Chondrocyte (in vitro differentiated cells): ENCODE measurements at places on chromosomes 13 and 19. TPM values are rescaled to one million over a fixed set of nuclear protein-coding genes. Genes with fewer than 3 reads are reported as not detected.

USHBP1 gene
- not detected in 3 replicates for total RNA-seq

ERCC2 gene
- total RNA-seq, result 29.6 to 38.0 TPM (median 32.5 TPM) in 3 replicates

PLPP2 gene
- total RNA-seq, result 0.36 to 4.1 TPM (median 3.0 TPM) in 3 replicates

FPR1 gene
- total RNA-seq, result not detected in 3 replicates

VMAC gene
- 5.6 to 6.5 TPM (median 6.1 TPM) in 3 replicates for total RNA-seq

DNA sequence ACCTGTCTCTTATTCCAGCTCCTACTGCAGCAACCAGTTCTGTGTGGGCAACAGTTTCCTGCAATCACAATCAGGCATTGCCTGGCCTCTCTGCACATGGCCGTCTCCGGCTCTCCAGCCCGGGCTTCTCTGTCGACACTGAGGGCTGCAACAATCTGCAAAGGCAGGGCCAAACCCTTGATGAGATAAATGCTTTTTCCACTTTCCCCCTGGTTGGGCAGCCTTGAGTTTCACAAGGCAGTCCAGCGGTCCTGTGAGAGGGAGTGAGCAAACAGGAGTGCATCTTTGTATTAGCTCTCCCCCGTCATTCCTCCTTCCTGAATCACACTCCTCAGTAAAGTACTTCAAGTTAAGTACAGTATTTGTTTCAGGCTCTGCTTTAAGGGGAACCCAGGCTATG, 40.7 kb upstream of the VWA8 start:
- DNase-seq, result no peak

DNA sequence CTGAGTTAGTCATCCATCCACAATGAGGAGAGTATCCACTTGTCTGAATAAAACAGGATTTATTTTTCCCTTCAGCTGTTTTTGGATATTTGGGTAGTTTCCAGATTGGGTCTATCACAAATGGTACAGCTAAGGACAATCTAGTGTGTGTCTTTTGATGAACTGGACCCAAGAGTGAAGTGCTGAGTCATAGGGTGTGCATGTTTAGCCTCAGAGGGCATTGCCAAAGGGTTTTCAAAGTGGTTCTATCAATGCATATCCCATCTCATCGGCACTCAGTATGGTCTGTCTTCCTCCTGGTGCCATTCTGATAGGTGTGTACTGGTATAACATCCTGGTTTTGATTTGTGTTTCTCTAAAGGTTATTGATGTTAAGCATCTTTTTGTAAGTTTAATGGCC, 62.3 kb downstream of the GSX1 start:
- DNase-seq, result no peak

DNA sequence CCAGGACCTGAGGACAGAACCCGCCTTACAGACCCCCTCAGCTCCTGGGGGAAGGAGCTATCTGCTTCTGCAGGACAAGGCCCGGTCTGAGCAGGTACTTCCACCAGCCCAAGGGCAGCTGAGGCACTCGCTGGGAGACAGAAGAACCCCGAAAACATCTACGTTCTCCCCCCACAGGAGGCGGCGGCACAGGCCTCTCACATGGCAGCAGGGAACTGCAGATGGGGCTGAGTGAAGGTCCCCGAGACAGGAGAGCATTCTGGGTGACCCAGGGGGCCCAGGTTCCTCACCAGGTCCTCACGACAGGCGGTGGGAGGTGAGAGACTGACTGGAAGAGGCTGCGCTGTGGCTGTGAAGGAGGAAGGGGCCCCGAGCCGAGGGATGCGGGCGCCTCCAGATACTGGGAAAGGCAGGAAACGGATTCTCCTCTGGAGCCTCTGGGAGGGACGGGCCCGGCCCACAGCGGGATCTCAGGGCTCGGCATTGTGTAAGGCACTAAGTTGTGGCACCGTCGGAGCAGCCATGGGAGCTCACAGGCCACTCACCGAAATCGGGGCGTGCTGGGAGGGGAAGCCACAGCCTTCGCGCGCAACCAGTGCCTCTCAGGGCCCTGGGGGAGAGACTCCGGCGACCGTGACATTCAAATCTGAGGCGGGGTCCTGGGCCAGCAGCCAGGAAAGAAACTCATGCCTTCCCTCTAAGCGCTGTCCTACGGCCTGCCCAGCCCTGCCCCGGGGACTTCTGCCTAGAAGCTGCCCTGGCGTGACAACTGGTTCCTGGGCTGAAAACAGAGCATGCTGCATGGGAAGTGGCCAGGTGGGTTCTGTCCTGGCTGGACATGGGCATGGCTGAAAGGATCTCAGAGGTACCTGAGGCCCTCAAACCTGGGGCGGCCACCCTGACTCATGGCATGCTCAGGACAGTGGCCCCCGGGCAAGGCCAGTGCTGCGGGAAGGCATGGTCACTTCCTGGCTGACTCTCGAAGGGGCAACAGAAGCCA, 14.0 kb downstream of the RPL36 start:
- no peak for DNase-seq

GRCh38 chr13:73981595-73981994, 152.6 kb downstream of the KLF12 start:
- no peak for DNase-seq

DNA sequence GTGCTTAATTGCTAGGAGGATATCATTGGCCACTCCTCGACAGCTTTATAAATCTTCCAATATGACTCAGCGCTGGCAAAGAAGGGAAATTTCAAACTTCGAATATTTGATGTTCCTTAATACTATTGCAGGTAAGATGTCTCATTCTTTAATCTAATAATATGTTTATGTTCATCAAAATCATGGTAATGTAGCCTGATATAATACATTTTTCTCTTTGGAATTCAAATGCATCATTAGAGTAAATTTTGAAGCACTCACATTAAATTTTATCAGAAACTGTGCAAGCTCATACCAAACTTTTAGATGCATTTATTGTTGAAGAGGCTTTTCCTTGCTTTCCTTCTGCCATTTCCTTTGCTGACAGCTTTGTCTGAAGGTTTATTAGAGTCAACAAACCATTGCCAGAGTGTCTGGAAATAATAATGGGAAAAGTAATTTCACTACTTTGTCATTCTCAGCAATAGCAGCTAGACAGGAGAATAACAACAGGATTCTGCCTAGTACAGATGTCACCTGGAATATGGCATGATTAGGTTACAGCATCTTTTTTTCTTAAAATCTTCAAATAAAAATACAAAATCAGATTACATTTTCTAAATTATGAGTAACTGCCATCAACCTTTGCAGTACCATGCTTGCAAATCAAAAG, 78.6 kb upstream of the MAB21L1 start:
- DNase-seq, result no peak

DNA sequence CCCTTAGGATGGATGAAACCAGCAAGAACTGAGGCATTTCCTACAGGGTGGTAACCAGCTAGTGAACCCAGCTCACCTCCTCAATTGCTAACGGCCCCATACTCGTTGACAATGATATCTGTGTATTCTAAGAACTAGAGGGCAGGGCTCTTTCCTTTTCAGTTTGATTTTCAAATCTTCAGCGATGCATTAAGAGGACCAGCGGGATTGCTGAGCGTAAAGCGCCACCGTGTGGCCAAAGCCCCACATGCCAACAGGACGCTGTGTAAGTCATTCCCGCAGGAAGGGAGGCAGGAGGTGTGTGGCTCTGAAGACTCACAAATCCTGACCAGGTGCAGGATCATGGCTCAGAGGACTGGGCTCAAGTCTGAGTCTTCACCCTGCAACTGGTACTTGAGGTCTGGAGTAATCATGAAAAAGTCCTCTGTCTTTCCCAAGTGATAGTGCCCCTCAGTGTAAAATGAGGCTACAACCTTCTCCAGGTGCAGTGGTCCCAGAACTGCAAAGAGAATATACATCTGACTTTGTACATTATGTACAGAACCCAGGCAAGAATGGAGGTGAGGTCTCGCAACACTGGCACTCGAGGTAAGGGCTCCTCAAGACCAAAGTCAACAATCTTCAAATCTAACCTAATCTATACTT, 40.9 kb downstream of the C13orf42 start:
- no peak for DNase-seq
